Right cardiac atrium (tissue), 5 donors: ENCODE measurements at places on chromosomes 1 and 21. TPM values are rescaled to one million over a fixed set of nuclear protein-coding genes. Genes with fewer than 3 reads are reported as not detected.
A peak's percentile ranks its signal among the peaks of the same experiment; 100 is the strongest.

- DNase-seq: no peak
Measured at GRCh38 chr1:23563003-23563402, 3.7 kb upstream of the ID3 start.

DNA sequence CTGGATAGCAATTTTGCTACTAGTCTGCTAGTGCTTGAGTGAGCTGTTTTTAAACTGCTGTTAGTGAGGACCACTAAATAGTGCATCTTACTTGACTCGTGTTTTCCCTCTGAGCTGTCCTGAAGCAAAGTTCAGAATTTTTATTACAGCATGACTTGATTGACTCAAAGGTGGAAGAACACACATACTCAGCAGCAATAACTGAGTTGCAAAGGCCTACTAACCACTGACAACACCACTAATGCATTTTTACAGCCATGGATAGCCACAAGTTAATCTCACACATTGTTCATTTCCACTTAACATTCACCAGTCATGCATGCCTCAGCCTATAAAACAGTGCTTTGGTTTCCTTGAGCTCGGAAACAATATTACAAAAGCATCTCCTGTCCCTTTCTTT is 148.7 kb downstream of the RUNX1 start:
- DNase-seq: no peak

DNA sequence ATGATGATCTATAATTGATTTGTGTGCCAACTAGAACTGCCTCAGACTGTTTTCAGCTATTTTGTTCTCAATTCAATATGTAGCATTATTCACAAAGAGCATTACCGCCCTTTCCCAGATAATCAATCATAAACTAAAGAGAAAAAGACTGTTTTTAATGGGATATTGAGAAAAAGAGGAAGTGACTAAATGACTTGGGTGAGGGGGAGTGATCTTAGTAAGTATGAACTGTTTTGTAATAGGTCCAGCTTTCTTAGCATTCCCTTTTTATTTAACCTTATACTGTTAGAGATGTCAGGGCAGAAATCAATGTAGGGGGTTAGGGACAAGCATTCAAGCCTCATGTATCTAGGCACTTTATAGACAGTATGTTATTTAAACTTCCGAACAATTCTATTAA is 157.8 kb upstream of the DPYD start:
- no peak for DNase-seq

GRCh38 chr1:73040811-73041210 is 758.5 kb upstream of the NEGR1 start:
- no peak for DNase-seq

GRCh38 chr1:160163615-160164014 is 12.2 kb downstream of the ATP1A4 start:
- DNase-seq: no peak

GRCh38 chr1:155694167-155694566 is 5.3 kb downstream of the DAP3 start:
- DNase-seq: no peak

- DNase-seq: no peak
Measured at GRCh38 chr1:8184301-8184700, 133.6 kb upstream of the SLC45A1 start.

GRCh38 chr1:210681158-210681557 is 352.5 kb downstream of the HHAT start:
- no peak for DNase-seq

DNA sequence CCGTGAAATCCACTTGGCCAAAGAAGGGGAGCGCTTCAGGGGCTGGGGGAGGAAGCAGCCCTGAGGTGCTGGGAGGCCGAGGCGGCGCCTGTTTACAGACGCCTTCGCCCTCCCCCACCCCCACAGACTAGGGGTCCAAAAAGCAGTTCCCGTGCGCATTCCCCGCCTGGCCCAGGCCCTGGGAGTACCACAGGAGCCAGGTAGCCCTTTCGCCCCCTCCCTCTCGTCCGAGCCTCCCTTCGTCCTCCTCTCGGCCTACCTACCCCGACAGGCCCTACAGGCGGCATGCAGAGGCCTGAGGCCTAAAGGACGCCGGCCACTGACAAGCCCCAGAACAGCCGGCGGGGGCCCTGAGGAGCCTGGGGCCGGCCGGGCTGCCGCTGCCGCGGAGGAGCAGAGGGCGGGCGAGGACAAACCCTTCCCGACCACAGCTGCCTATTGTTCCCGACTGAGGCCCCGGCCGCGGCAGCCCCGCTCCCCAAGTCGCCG is 522 bp downstream of the RC3H1 start:
- DNase-seq: peak; percentile 54

DNA sequence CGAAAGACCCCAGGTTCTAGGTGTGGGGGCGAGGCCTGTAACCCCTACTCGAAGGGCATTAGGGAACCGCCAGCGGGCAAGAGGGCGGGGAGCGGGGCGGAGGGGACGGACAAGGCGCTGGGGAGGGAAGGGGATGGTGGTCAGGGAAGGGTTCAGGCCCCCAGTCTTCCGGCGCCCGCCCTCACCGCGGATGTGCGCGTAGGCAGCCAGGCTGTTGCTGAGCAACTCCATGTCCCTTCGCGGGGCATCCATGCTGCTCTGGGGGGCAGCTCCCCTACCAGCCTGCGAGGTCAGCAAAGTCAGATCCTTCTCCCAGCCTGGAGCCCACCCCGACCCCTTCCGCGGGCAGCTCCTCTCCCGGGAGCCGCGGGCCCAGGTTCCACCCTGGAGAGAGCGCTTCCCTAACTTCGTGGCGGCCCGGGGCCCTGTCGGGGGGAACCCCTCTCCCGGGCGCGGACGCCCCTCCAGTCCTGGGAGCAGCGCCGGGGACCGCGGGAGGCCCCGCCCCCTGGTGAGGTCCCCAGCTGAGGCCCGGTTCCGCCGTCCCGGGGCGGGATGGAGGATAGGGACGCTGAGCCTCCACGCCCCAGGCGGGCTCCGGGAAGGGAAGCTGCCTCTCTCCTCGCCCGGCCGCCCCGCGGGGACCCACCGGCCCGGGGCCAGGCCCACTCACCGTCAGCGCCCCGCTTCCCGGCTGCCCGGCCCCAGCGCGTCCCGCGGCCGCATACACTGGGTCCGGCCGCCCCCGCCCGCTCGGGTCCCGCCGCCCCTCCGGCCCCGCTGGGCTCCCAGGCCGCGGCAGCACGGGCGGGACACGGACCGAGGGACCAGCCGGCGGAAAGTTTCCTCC is 434 bp downstream of the EVA1B start:
- peak; percentile 87 for DNase-seq

DNA sequence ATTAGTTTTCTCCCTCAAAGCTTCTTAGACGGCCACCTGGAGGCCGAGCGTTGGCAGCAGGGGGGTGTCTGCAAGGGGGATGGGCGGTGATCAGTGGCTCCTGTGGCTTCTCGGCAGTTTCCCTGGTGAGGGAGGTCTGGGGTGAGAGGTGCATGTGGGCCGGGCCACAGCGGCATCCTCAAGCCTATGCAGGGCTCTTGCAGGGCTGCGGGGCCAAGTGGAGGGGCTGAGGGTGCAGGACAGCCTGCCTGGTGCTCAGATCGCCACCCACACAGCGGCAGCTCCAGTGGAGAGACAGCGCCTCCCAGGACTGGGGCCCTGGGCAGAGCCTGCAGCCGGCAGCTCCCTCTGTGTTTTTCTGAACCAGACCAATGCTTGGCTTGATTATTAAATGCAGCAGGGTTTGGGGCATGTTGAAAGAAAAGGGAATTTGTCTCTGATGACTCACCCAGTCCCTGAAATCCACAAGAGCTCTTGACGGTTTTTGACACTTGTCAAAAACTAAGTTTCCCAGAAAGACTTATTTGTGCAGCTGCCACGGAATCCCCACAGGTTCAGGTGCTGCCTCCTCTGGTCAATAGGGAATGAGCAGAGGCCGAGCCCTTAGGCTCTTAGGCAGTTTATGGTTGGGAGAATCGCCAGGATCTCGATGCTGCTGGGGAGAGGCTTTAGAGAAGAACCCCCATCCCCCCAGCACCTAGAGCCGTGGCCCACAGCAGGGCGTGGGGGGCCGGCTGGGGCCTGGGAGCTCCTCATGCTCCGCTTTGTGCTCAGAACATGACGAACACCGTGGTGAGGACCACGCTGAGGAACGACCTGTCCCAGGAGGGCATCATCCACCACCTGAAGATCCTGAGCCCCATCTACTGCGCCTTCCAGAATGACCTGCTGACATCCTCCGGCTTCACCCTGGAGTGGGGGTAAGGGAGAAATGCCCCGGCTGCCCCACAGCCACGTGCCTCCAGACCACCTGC is 54.7 kb downstream of the UMODL1 start:
- DNase-seq: no peak

DNA sequence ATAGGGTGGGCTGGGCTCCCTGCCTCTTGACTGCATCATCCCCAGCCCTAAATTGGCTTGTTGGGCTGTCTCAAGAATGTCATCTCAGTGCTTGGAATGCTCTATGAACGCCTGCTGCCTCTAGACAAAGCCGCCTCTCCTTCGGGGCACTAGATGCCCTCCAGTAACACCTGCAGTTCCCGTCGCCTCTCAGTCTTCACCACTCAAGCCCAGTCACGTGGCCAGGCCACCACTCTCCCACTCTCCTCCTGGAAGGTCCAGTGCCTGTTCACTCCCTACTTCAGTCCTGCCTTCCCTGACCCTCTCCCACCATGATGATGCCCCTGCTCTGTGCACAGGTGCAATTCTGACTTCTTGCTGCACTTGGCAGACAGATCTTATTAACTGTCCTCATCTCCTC is 7.0 kb downstream of the TAS1R2 start:
- DNase-seq: no peak

DNA sequence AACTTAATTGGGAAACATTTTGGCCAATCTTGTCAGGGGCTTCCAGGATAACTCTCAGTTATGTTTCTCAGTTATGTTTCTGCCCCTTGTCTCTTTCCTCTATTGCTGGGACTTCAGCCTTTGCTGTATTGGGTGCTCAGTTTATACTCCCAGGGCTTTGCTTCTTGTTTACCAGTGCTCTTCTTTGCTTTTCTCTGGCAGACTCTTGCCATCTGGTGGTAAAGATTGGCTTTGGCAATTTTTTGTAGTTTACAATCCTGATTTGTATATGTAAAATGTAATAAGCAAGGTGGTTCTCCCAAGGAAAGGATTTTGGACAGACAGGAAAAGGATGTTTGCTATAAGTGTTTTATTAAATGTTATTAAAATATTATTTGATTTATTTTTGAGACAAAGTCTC is 37.9 kb downstream of the FABP3 start:
- no peak for DNase-seq

DNA sequence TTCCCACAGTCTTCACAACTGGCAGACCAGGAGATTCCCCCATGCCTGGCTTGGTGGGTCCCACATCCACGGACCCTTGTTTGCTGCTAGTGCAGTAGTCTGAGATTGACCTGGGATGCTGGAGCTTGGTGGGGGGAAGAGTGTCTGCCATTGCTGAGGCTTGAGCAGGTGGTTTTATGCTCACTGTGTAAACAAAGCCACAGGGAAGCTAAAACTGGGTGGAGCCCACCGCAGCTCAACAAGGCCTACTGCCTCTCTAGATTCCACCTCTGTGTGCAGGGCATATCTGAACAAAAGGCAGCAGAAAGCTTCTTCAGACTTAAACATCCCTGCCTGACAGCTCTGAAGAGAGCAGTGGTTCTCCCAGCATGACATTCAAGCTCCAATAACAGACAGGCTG is 177.3 kb upstream of the ETV3 start:
- no peak for DNase-seq

- no peak for DNase-seq
Measured at GRCh38 chr1:38258085-38258627, 211.6 kb upstream of the POU3F1 start.

GRCh38 chr1:42324398-42325013 is 10.5 kb downstream of the FOXJ3 start:
- DNase-seq: no peak

DNA sequence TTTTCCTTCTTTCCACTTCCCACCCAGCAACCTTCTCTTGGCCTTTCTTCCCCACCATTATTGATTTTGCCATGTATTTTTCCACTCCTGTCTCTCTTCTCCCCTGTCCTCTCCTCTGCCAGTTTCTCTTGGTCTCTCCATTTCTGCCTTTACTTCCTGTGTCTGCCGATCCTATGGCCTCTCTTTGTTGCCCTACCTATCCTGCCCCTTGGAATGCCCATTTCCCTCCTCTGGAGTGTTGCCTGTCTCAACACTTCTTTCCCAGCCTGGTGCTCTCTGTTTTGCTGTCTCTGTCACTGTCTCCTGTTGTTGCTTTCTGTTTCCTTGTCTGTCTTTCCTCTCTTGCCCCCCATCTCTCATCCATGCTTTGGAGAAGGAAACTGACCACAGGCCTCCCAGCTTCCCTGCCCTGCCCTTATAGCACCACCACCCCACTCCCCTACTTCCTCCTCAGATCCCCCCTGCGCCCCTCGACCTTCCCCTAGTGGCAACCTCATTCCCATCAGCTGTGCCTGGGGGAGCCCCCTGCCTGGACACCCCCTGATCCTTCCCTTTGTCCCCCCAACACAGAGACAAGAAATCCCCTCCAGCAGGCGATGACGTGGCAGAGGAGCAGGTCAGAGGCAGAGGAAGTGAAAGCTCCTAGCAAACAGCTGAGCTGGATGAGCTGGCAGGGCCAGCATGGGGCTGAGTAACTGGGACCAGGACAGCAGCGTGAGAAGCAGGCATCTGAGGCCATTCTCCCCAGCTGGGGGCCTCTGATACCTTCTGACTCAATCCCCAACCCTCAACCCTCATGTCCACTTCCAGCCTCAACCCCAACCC is 6.6 kb upstream of the ETV3L start:
- peak; percentile 68 for DNase-seq

DNA sequence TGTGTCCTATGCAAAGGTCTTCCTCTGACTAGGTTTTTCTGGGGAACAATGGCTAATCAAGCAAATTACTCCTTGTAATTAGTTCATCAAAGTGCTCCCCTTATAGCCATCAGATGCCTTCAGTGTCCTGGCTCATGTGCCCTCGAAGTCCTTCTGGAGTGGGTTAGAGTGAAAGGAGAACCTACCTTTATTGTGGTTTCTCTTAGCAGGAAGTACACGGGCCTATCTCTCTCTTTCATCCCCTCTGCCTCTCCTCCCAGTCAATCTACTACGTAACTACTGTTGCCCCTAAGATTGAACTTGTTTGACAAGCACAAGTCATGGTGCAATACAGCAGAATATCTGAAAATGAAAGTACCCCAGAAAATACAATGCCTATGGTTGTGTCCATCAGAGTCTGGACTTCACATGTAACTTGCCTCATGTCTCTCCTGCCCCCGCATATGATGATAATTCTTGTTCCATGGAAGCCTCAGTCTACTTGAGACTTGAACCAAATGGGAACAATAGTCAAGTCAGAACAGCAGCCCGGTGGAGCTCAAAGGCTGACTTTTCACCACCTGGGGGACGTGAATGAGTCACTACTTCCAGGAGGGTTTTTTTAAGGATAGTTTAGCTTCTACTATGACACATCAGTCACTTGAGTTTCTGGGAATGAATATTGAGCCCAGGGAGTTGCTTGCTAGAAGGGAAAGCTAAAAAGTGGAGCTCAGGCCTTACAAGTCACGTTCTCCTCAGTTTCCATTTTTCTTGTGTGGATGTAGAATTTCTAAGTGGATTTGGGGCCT is 243.6 kb downstream of the TNR start:
- no peak for DNase-seq

Gene NPHS2
- total RNA-seq: not detected

Gene FAM3B
- 0.78 TPM for total RNA-seq

Gene PTGER3
- 2.0 TPM for total RNA-seq

Gene ALPL
- total RNA-seq: 11.3 TPM

Gene CAPN8
- total RNA-seq: not detected

Gene SGIP1
- total RNA-seq: 4.3 TPM
